ENCODE measurements at places on chromosomes 7 and 10.

- DNase-seq: no peak
These were observed 55.7 kb downstream of the GSDME start for GRCh38 chr7:24701261-24702235.

DNA sequence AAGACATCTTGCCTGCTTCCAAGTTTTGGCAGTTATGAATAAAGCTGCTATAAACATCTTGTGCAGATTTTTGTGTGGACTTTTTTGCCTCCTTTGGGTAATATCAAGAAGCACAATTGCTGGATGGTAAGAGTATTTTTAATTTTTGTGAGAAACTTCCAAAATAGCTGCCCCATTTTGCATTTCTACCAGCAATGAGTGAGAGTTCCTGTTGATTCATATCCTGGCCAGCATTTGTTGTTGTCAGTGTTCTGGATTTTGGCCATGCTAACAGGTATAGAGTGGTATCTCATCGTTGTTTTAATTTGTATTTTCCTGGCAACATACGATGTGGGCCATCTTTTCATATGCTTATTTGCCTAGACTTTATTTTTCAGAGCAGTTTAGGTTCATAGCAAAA lies 53.9 kb downstream of the BTAF1 start:
- DNase-seq: no peak

DNA sequence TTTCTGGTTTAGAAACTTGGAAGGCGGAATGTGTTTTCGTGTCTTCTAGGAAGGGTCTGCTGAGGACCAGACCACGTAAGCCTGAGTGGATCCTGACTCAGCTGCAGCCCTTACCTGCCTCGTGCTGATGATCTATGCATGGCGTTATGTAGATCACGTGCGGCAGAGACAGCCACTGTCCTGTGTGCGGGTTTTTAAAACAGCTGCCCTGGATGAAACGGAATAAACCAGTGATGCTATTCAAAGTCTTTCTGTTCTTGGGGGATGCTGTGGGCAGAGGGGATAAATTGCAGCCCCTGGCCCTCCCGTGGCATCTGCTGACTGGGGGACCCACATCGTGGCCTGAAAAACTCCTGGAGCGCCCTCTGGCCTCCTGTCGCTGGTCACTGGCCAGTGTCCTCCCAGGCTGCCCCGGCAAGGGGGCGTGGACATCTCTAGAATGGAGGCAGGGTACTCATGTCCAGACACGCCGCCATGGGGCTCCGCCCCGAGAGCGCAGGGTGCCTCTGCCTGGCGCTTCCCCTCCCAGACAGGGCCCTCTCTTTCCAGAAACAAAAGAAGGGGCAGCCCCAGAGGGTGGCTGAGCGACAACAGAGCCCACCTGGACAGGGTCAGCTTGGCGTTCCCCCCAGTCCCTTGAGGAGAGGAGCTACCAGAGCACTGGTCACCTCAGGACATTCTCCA lies 13.2 kb downstream of the ALKBH4 start:
- DNase-seq: no peak

- DNase-seq: no peak
These were observed 897.1 kb downstream of the GATA3 start for GRCh38 chr10:8951440-8952089.

DNA sequence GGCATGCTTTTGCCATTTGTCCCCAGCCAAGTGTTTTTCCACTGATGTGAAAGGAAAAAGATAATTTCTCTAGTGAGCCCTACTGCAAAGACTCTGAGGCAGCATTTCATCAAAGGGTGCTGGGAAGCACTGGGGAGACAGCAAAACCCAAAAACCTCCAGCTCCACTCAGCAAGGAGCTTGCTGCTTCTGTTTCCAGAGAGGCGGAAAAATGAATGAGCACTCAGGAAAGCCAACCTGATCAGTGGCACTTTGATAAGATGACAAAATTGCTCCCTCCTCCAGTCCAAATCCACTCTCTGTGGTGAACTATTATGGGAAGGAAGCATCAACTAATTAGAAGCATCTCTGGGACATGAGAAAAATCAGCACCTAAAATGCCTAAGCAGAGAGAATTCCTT lies 68.2 kb downstream of the ATXN7L1 start:
- DNase-seq: no peak

DNA sequence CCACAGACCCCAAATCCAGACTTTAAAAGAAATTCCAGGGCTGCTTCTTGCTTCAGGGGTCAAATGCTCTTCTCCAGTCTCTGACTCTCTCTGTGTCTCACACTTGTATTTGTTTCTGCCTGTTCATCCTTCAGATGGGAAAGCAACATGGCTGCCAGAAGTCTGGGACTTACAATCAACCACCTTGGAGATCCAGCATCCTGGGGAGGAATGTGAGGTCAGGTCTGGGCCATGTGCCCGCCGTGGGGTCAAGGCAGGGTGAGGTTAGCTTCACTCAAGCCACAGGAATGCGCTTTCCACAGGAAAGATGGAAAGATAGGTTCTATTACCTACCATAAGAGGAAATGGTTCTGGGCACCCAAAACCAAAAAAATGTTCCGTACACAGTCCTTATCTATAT lies 34.3 kb upstream of the NPVF start:
- DNase-seq: no peak

GRCh38 chr7:130021105-130021834 lies 29.9 kb downstream of the ZC3HC1 start:
- DNase-seq: no peak

- DNase-seq: no peak
These were observed 32.5 kb downstream of the TRUB1 start for GRCh38 chr10:114970515-114970914.

DNA sequence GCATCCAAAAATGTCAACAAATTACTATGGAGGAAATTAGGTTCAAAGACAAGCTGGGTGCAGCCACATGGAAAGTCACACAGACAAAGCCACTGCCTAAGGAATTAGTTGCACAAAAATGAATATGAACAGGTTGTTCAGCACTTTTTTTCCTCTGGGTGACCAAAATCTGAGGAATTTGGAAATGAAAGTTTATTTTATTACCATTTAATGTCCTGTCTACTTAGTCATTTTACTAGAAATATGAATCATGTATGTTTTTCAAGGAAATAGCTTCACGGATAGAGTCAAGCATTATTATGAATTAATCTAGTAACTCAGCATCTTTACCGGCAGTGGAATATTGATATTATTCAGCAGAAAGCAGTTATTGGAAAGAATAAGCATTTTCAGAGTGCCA lies 106.3 kb downstream of the ANK3 start:
- no peak for DNase-seq

GRCh38 chr10:131024259-131025131 lies 287.0 kb downstream of the TCERG1L start:
- no peak for DNase-seq

DNA sequence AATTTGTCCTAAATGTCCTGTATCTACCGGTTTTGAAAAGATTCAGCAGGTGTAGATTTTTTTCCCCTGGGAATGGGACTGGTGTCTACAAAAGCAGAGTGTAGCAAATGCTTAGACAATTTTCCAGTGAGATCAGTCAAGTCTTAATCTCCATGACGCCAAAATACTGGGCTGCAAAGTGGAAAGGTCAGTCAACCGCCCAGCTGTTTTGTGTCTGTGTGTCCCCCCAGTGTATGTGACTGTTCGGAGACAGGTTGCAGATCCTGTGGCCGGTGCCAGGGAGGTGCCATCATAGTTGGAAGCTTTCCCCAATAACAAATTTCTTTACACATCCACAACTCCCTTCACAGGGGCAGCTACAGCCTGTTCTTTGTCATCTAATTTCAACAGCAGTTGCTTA lies 263.8 kb downstream of the ARHGAP12 start:
- no peak for DNase-seq

GRCh38 chr7:94888551-94888950 lies 18.8 kb upstream of the PPP1R9A start:
- no peak for DNase-seq

DNA sequence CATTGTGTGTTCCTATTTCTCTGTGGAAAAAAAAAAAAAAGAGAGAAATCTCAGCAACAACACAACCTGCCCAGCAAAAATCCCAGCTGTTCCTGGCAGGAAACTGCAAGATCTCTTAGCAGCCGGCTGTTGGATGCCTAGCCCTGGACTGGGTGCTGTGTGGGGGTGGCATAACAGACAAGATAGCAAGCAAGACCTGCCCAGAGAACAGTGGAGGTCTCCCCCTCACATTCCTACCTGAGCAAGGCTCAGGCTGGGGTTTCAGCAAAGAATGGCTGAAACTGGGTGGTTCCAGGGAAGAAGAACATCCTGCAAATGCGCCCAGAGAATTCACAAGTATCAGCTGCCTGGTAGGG lies 248.8 kb upstream of the ZMIZ1 start:
- DNase-seq: no peak

DNA sequence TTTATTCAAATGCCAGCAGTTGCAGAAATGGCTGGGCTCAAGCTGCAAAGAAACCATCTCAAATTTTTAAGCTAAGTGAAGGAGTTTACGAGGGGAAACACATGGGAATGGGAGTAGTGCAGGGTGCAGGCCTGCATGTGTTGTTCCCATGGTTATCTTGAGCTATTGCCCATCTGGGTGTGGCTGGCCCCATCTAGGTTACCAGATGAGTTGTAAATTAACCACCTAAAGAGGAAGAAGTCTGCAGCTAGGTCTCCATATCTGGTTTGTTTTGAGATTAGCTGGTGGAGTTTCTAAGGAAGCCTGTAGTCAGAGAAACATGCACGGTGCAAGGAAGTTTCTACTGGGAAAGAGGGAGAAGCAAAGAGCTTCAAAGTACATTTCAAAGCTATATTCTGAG lies 23.3 kb upstream of the STEAP2 start:
- DNase-seq: no peak

DNA sequence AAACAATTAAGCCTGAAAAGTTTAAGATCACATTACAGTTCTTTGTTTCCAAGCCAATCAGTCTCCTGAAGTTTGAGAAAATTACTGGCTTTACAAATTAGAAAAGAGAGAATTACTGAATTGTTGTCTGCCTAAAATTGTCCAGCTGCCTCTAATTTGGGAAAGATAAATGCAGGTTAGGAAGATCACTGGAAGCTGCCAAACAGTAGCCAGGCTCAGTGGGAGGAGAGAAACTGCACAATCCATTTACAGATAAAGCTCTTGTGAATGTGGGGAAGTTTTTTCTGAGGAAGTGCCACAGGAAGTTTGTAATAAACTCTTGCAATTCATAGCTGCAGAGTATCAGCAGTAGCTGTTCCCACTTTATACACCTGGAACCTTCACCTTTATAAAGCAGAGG lies 100.7 kb downstream of the IQUB start:
- no peak for DNase-seq

- no peak for DNase-seq
These were observed 13.2 kb upstream of the FAM107B start for GRCh38 chr10:14787938-14788337.

DNA sequence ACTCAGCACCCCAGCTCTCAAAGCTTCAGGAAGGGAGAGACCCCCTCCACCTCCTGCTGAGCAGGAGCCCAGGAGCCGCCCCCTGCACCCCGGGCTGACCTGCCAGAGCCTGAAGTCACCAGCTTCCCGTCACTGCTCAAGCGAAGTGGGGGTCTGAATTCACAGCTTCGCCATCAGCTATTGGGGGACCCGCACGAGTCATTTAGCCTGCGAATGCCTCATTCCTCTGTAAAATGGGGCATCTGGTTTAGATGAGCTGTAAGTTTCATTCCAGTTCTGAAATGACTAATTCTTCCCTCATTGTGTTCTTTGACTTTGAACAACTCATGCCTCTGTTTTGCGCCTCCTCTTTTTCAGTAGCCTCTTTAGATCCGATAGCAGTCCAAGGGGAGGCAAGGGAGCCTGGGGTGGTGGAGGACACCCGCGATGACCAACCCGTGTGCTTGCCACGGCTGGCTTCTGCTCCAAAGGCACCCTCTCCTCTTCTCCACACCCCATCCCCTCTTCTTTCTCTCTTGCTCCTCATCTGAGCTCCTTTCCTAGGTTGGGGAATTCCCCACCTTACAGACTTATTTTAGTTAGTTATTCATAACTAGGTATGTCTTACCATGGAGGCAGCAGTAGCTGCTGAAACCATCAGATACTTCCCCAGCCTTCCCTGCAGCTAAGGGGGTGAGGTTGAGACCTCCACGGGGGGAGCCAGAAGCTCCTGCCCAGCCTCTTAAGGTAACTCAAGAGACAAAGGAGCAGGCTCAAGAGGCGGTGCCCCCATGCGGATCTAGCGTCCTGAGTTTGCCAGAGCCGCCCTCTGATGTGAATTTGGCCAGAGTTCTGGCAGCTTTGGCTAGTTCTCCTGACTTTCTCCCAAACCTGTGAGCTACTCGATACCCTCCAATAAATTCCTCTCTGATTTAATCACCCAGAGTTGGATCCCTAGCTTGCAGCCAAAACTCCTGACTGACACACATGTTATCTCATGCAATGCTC lies 47.7 kb downstream of the RBM17 start:
- no peak for DNase-seq

DNA sequence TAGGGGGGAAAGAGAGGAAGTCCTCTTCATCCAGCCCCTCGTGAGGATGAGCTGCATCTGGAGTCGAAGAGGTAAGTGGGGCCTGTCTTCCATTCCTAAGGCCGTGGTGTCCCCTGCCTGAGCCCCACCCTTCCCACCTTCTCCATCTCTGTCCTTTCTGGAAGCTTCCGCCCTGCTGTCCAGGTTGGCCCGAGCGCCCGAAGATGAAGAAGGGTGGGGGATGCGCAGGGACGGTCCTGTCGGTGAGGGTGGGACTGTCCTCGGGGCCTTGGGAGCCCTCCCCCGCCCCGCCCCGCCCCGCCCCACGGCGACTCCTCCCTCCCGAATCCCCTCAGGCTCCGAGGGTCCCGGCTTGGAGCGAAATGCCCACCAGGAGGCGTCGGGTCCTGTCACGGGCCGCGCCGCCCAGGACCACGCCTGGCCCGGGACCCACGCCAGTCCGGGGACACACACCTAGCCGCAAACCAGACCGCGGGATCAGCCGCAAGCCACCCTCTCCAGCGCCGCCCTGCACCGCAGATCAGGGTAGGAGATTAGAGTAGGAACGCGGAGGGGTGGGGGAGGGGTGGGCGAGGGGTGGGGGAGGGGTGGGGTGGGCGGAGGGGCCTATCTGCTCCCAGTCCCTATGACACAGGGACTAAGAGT lies 15.3 kb downstream of the GPRIN2 start:
- no peak for DNase-seq

DNA sequence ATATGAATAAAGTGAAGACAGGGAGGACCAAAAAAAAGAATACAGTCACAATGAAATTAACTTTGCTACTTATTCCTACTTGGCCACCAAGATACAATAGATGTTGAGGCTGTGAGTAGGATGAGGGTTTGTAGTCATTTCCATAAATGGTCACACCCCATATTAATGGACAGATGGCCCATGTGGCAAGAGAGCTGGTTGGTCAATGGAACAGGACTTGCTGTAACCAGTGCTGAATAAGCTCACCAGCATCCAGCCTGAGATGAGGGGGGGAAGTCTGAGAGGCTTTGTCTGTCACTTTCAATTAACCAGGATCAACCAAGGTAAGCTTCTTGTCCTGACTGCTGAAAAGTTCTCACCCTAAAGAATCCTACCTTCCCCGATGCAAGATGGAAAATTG lies 130.4 kb upstream of the KCNMA1 start:
- no peak for DNase-seq

- DNase-seq: no peak
These were observed 92.6 kb downstream of the LRRC4 start for GRCh38 chr7:127938588-127938987.

- DNase-seq: no peak
These were observed 7.4 kb upstream of the VSIR start for GRCh38 chr10:71780719-71781118.
